ENCODE measurements at places on chromosomes 3 and 15.
A peak's percentile ranks its signal among the peaks of the same experiment; 100 is the strongest.

DNA sequence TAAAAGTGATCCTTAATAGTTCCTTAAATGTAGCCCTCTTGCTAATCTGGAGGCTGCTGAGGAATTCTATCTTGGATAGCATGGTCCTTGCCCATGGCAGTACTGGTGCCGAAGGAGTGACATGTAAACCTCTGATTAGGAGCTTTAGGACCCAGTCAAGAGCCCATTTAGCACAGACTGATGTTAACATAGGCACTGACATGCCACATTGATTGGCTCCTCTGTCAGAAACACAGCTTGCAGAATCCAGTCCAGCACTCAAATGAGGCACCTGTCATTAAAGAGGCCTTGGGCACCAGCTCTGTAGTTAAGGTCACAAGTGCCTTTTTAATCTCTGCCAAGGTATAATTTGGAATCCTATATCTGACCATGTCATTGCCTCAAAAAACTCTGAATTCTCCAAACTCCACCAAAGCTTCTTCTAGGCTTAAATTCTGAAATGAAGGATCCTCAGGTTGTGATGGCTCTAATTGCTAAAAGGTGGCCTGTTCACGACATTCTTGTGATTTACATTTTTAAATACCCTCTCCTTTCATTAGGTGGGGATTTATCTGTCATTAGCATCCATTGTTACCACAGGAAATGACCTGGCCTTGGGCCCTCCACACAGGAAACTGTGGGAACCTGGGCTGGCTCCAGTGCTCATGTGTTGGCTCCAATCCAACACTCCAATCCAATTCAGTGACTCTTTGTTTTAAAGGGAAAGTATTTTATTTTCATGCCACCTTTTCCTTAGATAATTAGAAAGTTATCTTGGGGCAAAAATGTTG lies 57.3 kb upstream of the RNF7 start:
- DNase-seq, result peak; percentile 39

DNA sequence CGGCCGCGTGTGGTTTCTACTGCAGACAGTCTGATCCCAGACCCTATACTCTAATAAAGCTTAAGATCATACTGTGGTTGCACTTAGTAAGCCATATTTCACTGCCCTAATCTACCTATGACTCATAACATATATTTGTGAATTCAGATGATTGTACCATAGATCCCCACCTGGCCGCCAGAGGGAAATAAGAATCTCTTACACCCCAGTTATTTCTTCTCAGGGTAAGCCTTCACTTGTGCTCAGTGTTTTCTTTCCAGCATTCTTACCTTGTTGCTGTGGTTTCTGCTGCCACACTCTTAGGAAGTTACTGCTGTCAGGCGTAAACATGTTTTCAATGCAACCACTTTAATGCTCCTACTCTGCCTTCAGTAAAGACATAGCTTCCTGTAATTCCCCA lies 105.9 kb downstream of the B3GALNT1 start:
- DNase-seq, result peak; percentile 83

DNA sequence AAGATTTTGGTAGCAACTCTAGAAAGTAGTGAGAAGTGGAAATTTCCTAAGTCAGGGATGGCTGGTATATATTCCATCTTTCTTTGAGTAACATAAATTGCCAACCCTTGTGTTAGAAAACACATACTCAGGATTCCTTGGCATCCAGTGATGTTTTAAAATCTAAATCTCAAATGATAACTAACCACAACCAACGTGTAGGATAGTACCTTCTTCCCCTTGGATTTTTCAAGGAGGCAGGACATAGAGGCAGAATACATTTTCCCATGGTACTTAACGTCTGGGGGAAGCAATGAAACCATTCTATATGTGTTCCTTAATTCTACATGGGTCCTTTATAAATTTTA lies 93.4 kb downstream of the WDR76 start:
- no peak for DNase-seq

DNA sequence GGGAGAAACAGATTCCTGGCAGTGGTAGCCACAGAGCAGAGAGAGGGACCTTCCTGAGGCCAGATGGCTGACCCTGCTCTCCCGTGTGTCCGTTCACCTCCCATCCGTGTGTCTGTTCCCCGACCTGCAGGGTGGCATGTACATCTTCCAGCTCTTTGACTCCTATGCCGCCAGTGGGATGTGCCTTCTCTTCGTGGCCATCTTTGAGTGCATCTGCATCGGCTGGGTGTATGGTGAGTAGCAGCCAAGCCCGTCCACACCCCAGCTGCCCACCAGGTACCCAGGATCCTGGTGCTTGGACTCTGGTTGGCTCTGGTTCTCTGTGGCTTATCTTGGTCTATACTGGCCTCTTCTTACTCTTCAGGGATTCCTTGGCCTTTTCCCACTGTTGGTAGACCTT lies 59.5 kb upstream of the SLC6A1 start:
- DNase-seq, result no peak

DNA sequence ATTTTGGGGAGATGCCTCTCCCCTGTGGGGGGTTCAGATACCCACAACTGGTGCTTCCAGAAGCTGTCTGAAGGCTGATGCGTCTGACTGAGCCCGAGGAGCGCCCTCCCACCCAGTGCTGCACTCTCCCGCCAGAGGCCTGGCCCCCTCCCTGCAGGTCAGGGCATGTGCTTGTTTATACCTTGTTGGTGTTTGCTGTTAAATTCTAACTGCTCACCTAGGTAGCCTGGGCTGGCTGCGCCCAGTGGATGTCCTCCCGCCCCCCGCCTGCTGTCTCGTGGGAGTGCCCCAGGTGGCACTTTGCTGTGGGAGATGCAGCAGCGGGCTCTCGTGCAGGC lies 12.9 kb downstream of the KLF13 start:
- DNase-seq, result no peak

- no peak for DNase-seq
These were observed 108.4 kb upstream of the RASGRP1 start for GRCh38 chr15:38672814-38673670.

GRCh38 chr15:72749700-72750099 lies 33.9 kb downstream of the ADPGK start:
- DNase-seq, result no peak

DNA sequence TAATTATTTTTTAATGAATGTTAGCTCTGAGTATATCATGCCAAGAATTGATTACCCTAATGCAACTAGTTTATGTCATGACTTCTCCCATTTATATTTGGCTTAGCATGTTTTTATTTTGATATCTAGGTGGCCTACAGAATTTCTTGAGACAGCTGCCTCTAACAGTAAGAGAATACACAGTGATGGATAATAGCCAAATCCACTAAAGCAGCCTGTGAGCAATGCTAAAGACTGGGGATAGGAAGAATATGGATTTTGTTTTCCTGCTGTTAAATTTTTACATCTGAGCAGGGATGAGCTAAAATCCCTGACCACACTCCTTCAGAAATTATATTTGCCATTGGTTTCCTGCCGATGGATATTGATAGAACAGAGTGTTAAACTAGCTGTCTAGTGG lies 149.3 kb upstream of the TGFBR2 start:
- DNase-seq, result no peak

DNA sequence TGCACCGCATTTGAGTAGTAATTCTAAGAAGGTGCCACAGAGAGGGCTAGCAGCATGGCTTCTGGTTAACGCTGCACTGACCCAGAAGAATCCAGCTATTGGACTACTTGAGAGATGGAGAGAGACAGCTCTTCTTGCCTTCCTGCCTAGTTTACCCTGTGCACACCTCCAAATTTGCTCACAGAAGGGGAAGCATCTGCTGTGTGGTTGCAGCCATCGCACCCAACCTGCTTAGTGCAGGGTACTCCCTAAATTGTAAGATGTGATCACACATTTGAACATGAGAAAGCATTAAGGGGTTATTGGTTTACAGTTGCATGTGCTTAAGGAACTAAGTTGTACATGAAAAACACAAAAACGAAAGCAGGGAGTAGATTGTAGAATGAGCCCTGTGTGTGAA lies 122.1 kb downstream of the FOXB1 start:
- no peak for DNase-seq

DNA sequence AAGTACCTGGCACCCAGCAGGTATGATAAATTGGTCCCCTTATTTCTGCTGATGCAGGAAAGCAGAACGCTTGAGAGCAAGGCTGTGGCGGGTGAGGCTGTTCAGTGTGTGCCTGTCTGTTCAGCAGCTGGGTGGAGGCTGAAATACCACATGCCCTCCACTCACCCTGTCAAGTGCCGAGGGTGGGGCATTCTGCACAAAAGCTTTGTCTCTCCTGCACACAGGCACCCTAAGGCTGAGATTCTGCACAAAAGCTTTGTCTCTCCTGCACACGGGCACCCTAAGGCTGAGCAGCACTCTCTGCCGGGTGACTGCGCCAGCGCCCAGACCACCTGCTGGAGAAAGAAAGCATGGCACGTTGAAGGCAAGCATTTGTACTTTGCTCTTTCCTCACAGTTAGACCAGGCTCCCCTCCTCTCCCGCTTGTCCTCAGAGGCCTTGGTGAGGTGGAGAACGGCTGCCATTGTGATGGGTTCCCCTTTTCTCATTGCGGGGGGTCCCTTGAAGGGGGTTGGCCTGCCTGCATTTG lies 97.5 kb downstream of the BDH1 start:
- DNase-seq, result no peak

DNA sequence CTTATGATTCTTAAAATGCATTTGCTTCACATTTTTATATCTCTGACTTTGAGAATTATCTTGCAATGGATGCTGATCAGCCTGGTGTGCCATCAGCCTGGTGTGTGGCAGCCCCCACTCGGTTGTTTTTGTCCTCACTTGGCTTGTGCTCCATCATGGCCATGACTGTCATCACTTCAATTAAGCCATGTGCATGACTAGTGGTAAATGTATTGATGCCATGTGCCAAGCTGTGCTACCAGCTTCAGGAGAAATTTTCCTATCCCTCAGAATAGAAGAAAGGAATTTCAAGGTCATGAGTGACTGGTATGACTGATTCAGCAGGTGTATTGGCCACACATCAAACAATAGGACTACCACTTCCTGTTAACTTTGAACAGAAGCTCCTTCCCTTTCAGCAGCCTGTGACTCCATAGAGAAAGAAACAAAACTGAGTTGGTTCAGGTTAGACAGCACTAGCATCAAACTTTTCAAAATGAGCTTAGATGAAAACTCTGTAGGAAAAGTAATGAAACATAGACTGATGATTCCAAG lies 251.7 kb downstream of the GRM7 start:
- no peak for DNase-seq

GRCh38 chr3:183839751-183840150 lies 14.4 kb upstream of the MAP6D1 start:
- no peak for DNase-seq

DNA sequence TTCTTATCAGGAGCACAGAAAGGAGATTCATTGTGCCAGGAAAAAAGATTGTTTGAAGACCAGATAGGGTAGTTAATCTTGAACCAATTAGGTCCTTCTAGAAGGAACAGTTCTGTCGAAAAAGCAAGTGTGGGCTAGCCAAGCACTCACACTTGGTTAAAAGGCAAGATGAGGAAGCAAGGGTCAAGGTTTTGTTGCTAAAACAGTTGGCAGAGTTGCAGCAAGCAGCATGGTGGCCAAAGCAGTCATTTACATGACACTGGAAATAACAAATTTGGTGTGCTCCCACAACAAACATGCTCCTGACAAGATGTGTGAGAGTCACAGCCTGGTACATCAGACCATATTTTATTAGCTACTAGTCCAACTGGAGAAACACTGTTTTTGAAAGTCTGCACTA lies 228.0 kb upstream of the CFAP20DC start:
- no peak for DNase-seq

DNA sequence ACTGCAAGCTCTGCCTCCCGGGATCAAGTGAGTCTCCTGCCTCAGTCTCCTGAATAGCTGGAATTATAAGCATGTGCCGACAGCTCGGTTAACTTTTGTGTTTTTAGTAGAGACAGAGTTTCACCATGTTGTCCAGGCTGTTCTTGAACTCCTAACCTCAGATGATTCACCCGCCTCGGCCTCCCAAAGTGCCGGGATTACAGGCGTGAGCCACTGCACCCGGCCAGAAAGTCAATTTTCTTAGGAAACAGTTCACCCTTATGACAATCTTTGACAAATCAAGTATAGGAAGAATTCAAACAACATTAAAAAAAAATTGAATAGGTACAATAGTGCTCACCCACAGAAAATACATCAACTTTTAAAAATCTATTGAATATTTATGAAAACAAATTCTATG lies 23.6 kb upstream of the DUT start:
- DNase-seq, result no peak

- peak; percentile 3 for DNase-seq
These were observed 281.9 kb upstream of the ONECUT1 start for GRCh38 chr15:53072077-53072476.

- peak; percentile 33 for DNase-seq
These were observed 1039.2 kb downstream of the ROBO1 start for GRCh38 chr3:78728406-78729145.

- no peak for DNase-seq
These were observed 36.0 kb upstream of the COLQ start for GRCh38 chr3:15557511-15557946.

GRCh38 chr3:18237251-18238005 lies 187.7 kb downstream of the SATB1 start:
- peak; percentile 48 for DNase-seq

- DNase-seq, result no peak
These were observed 39.1 kb upstream of the DNAJC13 start for GRCh38 chr3:132378048-132378762.

GRCh38 chr3:140370686-140371085 lies 307.2 kb upstream of the TRIM42 start:
- no peak for DNase-seq

DNA sequence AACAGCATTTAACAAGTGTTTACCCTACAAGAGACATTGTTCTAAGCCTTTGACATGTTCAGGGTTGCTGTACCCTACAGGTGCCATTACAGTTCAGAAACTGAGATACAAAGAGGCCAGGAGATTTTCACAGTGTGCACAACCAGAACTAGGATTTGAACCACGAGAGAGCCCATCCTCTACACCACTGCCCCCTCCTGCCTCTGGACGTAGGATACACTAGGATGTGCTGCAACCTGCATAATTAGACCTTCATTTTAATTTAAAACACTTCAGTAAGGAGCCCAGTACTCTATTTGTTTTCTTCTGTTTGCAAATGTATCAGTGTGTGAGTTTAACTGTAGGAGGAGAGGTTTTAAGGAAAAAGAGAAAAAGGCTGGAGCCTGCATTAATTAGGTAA lies 123.1 kb upstream of the RARB start:
- DNase-seq, result no peak

- no peak for DNase-seq
These were observed 28.2 kb downstream of the POC1A start for GRCh38 chr3:52126036-52126435.

- no peak for DNase-seq
These were observed 33.8 kb downstream of the GLCE start for GRCh38 chr15:69194025-69194827.

GRCh38 chr15:72358650-72359171 lies 17.1 kb downstream of the HEXA start:
- peak; percentile 47 for DNase-seq

DNA sequence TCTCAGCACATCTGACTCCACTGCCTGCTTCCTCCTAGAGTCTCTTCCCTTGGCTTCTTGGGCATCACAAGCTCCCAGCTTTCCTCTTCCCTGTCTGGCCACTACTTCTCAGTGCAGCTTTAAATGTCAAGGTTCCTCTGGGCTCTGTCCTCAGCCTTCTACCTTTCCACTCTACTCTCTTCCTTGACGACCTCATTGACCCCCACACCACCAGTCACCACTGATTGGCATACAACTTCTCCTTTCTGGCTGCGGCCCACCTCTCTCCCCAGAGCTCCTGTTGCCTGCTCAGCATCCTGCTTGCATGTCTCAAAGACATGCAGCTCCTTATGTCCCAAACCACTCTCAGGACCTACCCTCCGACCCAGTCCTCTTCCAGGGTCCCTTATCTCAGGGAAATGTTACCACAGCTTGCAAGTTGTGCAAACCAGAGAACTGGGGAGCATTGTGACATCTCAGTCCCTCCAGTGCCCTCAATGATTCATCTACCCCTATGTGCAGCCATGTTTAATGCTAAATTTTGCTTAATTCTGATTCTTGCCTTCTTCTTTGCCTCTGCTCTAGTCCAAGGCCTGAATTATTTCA lies 49.9 kb downstream of the TRPM1 start:
- DNase-seq, result no peak

Measured in retinal pigment epithelial cell (primary cell).